ENCODE measurements at places on chromosomes 3 and 15. TPM values are rescaled to one million over a fixed set of nuclear protein-coding genes. Genes with fewer than 3 reads are reported as not detected.

The DUOXA1 gene
- not detected for total RNA-seq

DNA sequence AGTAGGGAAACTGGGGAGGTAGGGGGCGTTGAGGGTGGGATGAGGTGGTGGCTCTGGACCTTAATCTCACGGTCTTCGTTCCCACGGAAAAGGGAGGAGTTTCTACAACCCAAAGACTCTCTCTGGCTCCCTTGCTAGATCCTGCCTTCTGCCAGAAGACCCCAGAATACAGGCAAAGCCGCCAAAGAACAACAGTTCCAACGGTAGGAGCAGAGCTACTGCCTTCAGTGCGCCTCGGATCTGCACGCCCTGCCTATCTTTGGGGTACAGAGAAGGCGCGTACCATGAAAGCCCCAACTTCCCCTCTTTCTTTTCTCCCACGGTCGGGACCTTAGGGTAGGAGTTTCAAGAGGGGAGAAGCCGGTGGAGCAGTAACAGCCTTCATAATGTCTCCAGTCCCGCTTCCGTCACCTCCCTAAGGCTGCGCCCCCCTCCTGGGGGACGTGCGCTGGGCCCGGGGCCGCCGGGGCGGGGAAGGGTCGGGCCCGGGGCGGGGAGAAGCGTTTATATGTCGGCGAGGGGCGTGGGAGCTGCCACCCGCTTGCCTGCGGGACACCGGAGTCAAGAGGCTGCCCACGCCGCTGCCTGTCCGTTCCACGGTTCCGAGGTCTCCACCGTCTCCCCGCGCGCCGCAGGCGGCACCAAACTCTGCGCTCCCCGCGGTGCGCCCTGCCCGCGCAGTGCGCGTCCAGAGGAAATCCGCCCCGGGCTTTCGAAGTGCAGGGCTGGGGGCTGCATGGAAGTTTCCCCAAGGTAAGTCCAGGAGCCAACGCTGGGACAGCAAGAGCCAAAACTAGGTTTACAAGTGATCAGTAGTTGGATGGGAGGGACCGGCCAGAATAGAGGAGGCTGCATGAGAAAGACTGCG lies at the start of gene COL6A6:
TSS of gene COL6A6 (plus strand) at position 533 of the 868 bp plus-strand sequence. CDS start 43,188 bp downstream, outside the sequence.
- H3K36me3 ChIP-seq, result no peaks in the 10 kb centered on the region
- H3K4me3 ChIP-seq, result no peak within 1 kb of the TSS
- H3K27ac ChIP-seq, result no peak within 1 kb of the TSS
- no peak for DNase-seq
- no peaks in the 10 kb centered on the region for H3K27me3 ChIP-seq
- no peaks in the 10 kb centered on the region for H3K4me1 ChIP-seq

The FBLN2 gene
- total RNA-seq, result 4.4 TPM

GRCh38 chr15:47553947-47554346 lies 163.4 kb upstream of the SEMA6D start:
- no peak overlapping the region for H3K27ac ChIP-seq
- no peak overlapping the region for H3K4me3 ChIP-seq
- H3K27me3 ChIP-seq, result no peaks in the 10 kb centered on the region
- H3K4me1 ChIP-seq, result no peaks in the 10 kb centered on the region
- DNase-seq, result no peak
- H3K36me3 ChIP-seq, result no peaks in the 10 kb centered on the region
